Psoas muscle (tissue), 8 donors: ENCODE measurements at places on chromosomes 2 and 18.

- no peak for DNase-seq
Observed at GRCh38 chr2:128041561-128041960, 13.7 kb upstream of the SAP130 start.

- no peak for DNase-seq
Observed at GRCh38 chr18:35029770-35030169, 11.4 kb upstream of the MAPRE2 start.

DNA sequence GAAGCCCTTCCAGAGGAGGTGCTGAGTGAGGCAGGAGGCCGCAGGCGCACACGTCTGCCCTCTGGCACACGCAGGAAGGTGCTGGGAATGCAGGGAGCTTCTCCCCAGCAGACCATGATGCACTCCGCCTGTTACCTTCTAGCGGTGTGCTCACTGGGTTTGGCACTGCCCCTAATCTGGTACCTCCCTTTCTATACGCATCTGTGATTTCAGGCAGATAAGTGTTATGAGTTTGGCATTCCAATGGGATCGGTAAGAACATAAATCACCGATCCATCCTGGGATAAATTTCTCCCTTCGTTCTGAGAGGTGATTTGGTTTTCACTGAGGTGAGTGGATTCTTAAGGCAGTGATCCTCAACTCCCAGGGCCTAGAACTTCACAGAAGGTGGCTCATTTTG is 34.6 kb downstream of the ODC1 start:
- DNase-seq, result no peak

DNA sequence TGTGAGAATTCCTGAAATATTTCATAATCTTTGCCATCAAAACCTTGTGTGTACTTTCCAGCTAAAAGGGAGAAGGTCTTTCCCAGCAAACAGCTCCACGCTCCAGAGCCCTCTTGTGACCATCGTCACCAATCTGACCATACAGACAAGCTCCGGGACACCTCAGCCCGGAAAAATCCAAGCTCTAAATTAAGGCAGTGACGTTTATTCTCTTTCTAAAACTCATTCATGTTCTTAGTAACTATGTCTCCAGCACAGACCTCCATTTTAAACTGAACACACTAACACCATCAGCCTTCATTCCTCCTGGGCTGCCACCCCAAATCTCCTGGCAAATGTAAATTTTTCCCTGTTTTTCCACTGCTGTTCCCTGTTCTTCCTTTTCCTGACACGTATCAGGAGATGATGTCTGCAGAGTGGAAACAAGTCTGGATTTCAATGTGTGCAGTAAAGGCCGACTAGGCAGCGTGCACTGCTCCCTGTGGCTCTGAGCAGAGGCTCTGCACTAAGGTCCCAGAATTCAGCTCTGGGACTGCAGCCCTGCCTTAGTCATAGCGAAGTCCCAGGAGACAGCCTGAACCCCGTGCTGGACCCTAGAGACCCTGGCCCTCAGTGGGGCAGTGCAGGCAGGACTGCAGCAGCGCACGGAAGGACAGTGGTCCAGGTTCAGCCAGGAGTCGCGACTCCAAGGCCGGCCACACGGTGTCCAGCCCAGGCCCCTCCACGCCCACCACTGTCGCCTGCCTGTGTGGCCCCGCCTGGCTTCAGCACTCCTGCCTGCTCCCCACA is 452.5 kb upstream of the SALL3 start:
- DNase-seq, result no peak

DNA sequence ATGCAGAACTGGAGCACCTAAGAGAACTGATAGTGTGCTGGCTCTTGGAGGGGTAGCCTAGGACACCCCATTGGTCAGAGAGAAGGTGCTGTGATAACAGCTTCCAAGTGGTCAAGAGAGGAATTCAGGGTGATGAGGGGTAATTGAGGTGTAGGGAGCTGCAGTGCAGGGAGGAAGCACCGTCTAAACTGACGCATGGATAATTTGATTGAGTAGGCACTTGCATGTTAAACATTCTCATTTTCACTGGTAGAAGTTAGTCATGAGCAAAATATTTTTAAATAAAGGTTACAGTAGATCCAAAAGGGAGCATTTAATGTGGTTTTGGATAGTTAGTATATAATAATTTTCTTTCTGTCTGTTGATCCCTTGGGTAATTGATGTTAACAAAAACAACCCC is 155.1 kb upstream of the TCF4 start:
- no peak for DNase-seq

- no peak for DNase-seq
Observed at GRCh38 chr18:52236131-52236530, 103.9 kb upstream of the DCC start.

DNA sequence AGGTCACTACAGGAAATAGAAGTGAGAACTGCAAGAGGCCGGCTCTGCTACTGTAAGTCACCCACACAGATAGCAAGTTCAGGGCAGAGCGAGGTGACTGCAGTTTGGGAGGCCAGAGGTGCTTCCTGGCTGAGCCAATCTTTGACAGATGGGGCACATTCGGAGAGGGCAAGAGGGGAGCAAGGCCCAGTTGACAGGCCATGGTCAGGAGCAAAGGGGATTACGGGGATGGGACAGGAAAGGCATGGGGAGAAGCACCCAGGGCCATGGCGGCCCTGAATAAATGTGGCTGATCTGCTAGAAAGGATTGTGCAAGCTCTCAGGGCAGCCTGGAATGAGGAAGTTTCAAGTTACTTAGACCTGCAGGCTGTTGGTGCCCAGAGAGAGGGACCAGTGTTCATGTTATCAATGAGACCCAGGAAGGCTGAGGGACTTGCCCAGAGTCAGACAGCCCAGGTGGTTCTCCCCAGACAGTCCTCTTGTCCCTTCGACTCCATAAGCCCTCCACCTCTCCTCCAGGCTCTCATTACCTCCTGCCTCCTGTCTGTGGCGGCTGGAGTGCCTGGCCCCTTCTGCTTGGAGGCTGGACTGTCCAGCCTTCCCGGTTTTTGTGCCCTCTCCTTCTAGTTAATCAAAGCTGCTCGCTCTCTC is 123.3 kb downstream of the CTIF start:
- no peak for DNase-seq

DNA sequence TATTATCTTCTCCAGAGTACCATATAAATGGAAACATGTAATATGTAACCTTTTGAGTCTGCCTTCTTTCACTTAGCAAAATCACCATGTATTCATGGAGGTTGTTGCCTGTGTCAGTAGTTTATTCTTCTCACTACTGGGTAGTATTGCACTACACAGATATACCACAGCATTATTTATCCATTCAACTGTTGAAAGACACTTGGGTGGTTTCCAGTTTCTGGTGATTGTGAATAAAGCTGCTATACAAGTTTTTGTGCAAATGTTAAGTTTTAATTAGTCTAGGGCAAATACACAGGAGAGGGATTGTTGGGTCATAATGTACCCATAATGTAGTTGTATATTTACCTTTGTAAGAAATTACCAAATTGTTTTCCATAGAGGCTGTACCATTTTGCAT is 29.6 kb upstream of the RPRD1A start:
- DNase-seq, result no peak

DNA sequence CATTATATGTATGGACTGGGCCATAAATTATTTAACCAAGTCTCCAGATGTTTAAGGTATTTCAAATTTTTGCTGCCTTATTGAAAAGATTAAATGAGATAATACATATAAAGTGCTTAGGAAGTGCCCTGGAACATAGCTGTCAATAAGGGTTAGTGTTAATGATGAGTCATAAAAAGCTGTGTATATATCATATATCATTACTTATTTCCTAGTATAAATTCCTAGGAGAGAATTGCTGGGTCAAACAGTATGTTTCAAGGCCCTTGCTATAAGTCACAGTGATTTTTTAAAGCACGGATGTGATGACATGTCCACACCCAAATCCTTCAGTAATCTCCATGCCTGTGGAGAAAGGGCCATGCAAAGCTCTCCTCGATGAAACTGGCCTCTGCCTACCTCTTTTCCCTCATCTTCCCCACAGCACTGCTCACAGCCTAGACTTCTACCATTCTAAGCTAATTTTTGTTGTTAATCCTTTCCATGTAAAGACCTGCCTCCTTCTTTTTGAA is 8.5 kb downstream of the ZNF2 start:
- no peak for DNase-seq

- no peak for DNase-seq
Observed at GRCh38 chr2:8224347-8225190, 457.3 kb upstream of the ID2 start.

DNA sequence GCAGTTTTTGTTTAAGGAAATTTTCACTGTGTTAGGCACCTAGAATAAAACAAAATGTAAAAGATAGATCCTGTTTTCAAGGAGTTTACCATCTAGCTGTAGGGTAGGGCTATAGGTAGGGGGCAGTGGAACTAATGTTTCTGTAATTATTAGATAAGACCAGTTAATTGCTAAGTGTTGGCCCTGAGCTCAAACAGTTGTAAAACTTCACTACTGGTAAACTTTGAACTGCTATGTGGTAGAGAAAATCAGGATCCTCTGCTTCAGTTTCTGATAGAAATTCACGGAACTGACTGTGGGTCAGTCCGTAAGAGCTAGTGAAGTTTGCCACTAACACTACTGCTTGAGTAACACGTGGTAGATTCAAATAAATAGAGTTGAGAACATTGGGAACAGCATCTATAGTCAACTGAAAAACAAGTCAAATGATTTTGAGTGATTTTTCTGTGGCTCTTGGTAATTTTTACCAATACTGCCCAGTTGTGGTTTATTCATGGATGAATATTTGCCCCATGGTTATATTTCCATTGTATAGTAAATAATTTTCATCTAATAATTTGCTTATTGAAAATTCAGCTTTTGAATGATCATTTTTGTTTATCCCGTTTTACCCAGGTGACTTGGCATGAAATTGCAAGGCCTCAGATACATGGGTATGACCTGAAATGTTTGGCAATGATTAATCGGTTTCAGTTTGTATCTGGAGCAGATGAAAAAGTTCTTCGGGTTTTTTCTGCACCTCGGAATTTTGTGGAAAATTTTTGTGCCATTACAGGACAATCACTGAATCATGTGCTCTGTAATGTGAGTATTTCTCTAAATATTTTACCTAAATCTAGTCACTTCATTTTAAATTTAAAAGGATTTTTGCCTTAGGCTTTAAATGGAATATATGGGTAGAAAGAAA is 26.4 kb downstream of the ELP2 start:
- DNase-seq, result no peak

DNA sequence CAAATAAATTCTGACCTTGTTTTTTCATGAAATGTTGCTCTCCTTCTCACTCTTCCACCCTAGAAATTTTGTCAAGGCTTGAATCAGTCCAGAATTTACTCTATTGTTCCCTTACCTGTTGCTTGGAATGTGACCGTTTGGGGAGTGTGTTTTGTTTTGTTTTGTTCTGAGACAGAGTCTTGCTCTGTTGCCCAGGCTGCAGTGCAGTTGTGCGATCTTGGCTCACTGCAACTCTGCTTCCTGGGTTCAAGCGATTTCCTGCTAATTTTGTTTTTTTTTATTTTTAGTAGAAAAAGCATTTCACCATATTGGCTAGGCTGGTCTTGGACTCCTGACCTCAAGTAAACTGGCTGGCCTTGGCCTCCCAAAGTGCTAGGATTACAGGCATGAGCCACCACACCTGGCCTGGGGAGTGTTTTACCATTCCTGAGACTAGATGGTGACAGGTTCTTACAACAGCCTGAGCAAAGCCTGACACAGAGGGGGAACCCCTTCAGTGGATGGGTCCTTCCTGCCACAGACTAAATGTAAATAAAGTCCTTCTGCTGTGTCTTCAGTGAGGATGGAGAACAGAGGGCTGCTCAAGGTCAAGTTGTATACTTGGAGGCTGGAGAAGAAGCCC is 52.0 kb downstream of the HAUS1 start:
- DNase-seq, result no peak

- DNase-seq, result no peak
Observed at GRCh38 chr2:112547333-112547732, 5.1 kb downstream of the POLR1B start.
